ENCODE measurements at places on chromosomes 4 and X.

DNA sequence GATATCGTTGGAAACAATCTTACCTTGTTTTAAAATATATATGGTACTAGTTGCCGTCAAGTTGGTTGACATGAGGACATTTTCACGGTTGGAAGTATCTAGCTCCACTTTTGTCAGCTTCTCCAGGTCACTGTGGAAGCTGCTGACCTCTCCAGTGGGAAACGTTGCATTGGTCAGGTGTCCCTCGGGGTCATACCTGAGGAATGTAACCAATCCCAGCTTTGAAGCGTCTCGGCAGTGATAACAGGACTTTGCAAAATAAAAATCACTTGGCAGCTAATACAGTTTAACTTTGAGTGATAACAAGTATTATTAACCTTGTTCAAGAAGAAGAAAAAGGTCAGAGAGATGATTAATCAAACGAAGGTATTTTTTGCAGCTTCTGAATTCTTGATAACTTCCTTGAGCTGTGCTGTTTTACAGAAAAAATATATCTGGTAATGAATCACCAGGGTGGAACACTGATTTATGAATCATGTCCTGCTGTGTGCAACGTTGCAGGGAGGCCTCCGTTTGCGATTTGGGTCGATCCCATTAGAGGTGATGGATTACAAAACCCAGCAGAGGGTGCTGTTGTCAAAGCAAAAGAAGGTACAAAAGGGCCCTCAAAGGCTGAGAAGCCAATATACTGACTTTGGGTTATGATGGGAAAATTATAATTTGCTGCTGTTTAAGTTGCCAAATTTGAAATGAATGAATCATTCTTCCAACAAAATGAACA lies 60.1 kb downstream of the SH2D1A start:
- DNase-seq, result peak; percentile 48

- DNase-seq, result no peak
Observed at GRCh38 chr4:45646885-45647590, 476.8 kb downstream of the GABRG1 start.

DNA sequence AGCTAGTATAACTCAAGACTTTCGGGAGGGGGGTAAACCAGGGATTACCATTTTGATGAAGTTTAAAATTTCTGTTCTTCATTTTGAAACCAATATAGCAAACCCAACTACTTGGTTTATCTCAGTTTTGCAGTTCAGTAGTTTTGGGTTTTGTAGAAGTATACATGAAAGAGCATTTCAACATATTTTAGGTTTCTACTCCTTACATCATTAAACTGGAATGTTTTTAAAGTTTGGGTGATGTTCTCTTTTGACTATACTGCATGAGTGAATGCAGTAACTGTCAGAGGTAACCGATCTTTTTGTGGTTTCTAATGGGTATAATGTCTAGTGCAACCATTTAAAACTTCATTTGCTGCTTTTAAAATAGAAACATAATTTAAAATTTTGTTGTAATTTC lies 248.3 kb upstream of the MAD2L1 start:
- DNase-seq, result no peak

- DNase-seq, result no peak
Observed at GRCh38 chr4:10320130-10320529, 137.1 kb downstream of the ZNF518B start.

- peak; percentile 38 for DNase-seq
Observed at GRCh38 chr4:155973639-155974475, 20.2 kb upstream of the CTSO start.

GRCh38 chr4:67918428-67918827 lies 34.6 kb upstream of the TMPRSS11D start:
- no peak for DNase-seq

GRCh38 chr4:109171070-109171469 lies 131.4 kb downstream of the COL25A1 start:
- DNase-seq, result no peak

DNA sequence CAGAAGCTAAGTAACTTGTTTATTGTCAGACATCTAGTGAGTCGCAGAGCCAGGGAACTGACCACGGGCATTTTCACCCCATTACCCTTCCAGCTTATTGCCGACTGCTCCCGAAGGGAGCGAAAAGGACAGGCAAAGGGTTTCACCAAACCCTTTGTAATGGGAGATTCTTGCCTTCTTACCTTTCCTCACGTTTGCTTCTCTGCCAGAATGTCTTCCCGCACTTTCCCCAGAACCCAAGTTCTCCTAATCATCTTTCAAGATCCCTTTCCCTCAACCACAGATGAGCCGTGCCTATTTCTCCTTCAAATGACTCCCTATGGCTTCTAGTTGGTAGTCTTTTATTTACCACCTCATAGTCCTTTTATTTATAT lies 520 bp upstream of the SRP72 start:
- no peak for DNase-seq

DNA sequence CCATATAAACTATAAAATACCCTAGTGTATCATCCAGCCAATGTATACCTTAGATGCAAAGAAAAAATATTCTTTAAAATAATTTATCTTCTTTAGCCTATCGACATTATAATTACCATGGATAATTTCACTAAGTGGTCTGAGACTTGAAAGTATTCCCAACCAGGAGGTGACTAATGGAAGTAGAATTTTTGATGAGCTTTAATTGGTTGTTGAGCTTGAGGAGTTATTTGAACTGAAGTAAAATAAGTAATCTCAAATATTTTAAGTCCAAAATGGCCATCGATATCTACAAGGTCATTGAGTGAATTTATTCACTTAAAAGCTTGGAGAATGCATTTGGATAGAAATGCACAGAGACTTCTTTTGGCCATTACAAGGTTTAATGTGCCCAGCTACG lies 436.2 kb downstream of the TLL1 start:
- peak; percentile 39 for DNase-seq
